ENCODE measurements at places on chromosomes 3 and 15.

GRCh38 chr15:23035964-23036566, 3.3 kb downstream of the TUBGCP5 start:
- peak; percentile 63 for DNase-seq

DNA sequence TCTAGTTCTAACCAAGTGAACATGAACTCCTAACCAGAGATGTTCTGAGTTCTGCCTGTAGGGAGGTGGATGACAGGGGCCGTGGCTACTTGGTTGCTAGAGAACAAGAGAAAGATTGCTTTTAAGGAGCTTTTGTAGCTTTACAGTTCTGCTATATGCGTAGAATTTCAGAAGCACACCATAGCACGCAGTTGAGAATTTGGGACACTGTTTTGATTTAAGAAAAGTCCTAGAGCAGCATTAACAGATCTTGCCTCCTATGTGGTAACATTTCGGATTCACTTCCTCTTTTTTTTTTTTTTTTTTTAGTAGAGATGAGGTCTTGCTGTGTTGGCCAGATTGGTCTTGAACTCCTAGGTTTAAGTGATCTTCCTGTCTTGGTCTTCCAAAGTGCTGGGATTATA, 181.7 kb downstream of the TCF12 start:
- DNase-seq, result no peak

DNA sequence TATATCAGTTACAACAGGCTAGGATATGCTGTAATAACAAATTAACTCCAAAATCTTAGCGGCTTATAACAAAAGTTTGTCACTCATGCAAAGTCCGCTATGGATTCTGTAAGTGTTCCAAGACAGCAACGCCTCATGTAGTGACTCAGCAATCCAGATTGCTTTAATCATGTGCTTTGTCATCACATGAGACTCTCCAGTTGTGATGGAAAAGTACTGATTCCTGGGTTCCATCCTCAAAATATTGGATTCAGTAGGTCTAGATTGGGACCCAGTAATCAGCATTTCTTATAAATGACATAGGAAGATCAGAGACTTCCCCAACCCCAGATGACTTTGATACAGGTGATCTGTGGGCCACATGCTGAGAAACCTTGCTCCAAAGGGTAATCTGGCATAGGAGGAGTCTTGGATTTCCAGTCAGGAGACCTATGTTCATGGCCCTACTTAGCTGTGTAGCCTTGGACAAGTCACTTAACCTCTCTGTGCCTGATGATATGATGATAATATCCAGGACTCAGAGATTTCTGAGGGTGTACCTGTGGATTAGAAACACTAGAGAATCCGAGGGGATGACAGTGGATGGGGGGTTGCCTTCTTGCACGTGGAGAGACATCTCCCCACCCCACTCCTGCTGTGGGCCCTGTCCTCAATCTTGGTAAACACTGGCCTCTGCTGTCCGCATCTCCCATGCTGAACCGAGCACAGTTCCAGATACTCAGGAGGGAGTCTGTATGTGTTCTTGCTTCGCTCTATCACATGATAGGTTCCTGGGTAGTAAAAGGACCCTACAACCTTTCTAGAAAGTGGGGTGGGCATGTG, 65.5 kb downstream of the CORO2B start:
- DNase-seq, result no peak

GRCh38 chr3:72142028-72142427, 357.1 kb upstream of the PROK2 start:
- no peak for DNase-seq

DNA sequence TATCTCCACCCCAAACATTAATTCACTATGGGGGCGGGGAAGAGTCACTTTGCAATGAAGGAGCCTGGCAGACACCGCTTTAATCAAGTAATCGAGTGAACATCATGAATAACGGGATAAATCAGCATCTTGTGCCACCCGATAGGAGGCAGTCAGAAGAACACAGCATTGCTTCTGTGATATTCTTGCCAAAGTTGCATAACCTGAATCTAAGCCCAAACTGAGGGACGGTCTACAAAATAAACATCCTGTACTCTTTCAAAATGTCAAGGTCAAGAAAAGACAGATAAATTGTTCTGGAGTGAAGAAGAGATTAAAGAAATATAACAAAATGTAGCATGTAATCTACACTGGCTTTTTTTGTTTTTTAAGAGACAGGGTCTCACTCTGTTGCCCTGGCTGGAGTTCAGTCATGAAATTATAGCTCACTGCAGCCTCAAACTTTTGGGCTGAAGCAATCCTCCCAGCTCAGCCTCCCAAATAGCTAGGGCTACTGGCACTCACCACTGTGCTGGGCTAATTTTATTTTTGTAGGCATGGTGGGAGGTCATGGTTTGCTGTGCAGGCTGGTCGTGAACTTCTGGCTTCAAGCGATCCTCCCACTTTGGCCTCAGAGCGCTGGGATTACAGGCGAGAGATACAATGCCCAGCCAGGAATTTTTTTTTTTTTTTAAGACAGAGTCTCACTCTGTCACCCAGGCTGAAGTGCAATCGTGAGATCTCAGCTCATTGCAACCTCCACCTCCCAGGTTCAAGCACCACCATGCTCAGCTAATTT, 20.1 kb upstream of the VWA5B2 start:
- no peak for DNase-seq

GRCh38 chr3:98735761-98736269, 27.3 kb upstream of the ST3GAL6 start:
- DNase-seq, result no peak

GRCh38 chr3:159928071-159928491, 60.6 kb upstream of the IL12A start:
- no peak for DNase-seq

DNA sequence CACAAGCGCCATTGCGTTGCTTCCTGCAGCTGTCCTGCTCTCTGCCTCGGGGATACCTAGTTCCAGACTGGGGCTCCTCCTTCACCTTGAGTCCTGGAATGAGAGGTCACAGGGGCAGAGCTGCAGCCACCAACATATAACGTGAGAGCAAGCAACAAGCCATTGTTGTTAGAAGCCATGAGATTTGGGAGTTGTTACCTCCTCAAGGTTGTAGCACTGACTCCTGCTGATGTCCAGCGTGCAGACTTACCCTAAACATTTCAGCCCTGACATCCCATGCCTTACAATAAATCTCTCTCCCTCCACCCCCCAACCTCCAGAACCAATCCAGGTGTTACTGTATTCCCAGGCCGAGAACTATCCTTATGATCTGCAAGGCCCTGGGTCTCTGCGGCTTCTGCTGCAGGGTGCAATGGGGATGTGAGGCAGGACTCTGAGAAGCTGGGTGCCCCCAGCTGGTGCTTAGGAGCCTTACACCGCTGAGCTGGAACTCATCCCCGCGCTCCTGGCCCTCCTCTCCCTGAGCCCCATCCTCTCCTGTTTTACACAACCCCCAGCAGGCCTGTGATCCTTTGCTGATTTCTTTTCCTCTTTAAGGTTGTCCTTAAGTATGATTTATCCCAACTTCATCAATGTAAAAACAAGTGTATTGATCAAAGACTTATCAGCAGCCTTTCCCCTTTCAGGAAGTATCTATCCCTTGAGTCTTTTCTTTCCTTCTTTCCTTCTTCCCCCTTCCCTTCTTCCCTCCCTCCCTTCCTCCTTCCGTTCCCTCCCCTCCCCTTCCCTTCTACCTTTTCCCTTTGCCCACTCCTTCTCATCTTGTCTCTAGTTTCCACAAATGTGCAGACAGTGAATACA, 84.2 kb upstream of the ABHD2 start:
- peak; percentile 22 for DNase-seq

DNA sequence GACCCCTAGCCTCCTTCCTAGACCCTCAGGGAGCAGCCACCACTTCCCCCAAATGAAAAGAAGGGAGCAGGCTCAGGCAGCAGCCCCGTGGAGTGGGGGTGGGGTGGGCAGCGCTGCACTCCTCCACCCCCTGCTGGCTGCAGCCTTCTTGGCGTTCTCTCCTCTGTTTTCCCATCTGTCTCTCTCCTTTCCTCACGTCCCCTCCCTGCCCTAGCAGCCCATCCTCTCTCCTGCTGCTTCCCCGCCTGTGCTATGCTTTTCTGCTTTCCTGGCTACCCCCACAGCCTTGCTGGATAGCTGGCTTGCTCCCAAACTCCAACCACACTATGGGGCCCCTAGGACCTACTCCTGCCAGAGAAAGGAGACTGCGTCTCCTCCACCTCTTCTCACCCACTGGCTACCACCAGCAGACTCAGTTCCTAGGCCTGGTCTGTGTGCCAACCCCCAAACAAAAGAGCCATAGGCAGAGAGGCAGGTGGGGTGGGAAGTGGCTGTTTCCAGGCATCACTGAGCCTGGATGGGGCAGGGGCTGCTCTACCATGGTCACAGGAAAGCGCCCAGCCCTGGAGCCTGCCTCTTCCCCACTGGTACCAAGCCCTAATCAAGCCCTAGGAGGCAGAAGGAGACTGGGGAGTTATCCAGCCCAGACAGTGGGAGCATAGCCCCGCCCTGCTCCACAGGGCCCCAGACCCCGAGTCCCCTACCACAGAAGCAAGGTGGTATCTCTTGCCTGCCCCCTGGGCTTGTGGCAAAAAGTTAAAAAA, 3.4 kb upstream of the DISP2 start:
- DNase-seq, result peak; percentile 56

- DNase-seq, result no peak
Measured at GRCh38 chr15:79075256-79075655, 15.3 kb downstream of the RASGRF1 start.

DNA sequence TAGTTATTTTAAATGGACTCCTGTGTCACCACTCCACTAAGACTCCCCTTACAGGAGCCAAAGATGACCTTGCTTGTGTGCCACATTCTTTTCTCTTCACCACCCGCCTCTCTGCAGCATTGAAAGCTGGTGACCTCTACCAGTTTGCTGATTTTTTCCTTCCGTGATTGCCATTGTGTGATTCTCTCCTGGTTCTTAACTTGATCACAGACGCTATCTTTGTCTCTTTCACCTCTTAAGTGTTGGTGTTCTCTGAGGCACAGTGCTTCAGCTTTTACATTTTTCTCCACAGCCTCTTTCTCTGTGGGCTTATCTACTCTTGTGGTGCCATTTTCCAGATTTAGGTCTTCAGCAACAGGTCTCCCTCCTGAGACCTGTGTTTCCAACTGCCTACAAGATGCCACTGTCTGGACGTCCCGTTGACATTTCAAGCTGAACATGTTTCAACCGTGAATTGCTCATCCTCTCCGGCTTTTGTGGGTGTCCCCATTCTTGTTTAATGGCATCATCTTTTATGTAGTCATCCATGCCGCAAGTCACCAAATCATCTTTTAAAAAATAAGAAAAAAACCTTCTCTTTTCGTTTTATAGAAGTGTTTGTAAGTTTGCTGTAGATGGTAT, 26.5 kb downstream of the IQGAP1 start:
- DNase-seq, result no peak

GRCh38 chr3:140843656-140844055, 98.0 kb upstream of the SLC25A36 start:
- no peak for DNase-seq

DNA sequence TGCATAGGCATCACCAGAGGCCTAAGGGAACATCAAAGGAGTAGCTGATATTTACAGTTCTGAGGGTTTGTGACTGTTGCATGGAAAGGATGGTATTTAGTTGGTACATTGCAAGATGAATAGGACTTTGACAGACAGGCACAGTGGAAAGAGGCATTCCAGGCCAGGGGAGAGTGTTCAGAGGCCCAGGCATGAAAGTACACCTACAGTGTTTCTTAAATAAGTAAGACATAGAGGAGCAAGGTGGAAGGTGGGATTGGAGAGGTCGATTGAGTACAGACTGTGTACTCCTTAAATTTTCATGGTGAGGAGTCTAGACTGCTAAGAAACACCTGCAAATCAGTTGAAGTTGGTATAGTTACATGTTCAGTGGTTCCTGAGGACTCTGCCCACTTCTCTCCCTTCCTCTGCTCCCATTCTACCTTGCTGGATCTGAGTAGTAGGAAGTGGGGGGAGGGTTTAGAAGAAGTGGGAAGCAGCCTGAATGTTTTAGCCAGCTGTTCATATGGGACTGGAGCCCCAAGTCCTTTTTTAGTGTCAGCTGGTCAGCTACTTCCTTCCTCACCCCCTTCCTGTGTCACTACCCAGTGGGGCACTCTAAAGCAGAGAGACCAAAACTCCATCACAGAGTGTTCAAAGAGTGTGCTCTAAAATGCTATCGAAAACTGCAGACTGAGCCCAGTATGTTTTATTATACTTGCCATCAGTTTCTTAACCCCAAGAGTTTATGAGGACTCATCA, 14.0 kb downstream of the KLHL18 start:
- no peak for DNase-seq

DNA sequence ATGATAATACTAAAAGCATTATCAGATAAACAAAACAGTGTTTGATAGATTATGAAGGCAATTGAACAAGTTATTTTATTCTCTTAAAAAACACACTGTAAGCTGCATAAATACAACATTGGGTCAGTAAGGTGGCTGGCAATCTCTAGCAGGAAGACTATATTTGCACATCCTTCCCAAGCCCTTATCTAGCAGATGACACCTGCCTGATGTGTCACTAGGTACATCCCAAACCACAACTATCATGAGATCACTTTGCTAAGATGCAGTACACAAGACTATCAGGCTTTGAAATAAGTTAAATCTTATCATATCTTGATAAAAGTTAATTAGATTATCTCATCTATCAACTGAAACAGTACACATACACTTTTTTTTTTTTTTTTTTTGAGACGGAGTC, 417.4 kb downstream of the MECOM start:
- no peak for DNase-seq

- DNase-seq, result peak; percentile 19
Measured at GRCh38 chr3:170180079-170180907, 1.2 kb downstream of the PHC3 start.

GRCh38 chr3:100756441-100756840, 47.1 kb downstream of the TFG start:
- no peak for DNase-seq

- DNase-seq, result no peak
Measured at GRCh38 chr3:59545374-59545773, 495.5 kb upstream of the CFAP20DC start.

DNA sequence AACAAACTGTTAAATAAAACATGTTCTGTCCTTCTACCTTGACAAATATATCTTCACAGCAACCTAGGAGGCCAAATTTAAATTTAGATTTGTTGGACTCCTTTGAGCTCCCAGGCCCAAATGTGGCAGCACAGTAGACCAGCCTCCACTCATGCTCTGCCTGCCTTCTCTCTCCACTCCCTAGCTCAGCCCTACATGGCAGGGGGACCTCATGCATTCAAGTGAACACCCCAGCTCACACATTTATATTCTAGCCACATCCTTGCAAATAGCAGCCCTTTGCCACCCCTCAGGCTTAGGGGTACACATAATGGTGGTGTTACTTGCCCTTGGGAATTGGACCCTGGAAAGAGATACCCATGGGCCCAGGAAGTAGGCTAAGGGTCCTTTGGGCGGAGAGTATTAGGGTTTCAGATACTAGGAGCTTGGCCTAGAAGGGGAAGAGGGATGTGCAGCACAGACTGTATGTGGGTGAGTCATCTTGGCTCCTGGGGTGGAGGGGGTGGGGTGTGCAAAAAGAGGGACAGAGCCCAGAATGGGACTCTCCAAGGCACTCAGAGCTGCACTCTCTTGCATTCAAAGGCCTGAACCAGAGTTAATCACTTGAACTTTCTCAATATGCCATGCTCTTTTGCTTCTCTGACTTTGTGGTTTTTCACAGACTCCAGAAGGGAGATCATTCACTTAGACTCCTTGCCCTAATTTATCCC, 268.4 kb upstream of the ROPN1 start:
- no peak for DNase-seq

- DNase-seq, result no peak
Measured at GRCh38 chr15:86595741-86596140, 516.1 kb downstream of the AGBL1 start.

Data from T47D (cell line).